ENCODE measurements at places on chromosomes 7 and 10.
A peak's percentile ranks its signal among the peaks of the same experiment; 100 is the strongest.

DNA sequence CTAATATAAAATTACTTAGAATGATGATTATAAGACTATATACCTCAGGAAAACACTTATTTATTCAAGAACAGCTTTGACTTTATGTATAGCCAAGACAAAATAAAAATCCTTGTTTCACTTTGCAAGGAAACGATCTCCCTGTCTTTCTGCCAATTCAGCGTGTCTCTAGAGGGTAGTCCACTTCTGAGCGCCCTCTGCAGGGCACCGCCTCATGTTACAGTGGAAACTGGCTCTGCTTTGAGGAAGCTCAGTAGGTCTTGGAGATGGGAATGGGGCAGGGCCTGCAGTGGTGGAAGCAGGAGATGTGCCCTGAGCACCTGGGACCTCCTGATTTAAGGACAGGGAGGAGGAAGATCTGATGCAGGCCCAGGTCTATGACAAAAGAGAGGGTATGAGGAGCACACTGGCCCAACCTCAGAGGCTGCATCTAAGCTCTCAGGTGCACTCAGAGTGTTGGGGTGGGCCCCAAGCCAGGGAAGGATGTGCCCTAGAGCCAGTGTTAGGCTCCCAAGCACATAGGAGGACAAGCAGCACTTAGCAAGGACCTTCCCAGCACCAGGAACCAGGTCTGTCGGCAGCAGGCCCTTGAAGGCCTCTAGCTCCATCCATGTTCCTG is 481.0 kb downstream of the TNS3 start:
- no peak for DNase-seq

GRCh38 chr7:17560516-17560915 is 262.1 kb downstream of the AHR start:
- DNase-seq = no peak

DNA sequence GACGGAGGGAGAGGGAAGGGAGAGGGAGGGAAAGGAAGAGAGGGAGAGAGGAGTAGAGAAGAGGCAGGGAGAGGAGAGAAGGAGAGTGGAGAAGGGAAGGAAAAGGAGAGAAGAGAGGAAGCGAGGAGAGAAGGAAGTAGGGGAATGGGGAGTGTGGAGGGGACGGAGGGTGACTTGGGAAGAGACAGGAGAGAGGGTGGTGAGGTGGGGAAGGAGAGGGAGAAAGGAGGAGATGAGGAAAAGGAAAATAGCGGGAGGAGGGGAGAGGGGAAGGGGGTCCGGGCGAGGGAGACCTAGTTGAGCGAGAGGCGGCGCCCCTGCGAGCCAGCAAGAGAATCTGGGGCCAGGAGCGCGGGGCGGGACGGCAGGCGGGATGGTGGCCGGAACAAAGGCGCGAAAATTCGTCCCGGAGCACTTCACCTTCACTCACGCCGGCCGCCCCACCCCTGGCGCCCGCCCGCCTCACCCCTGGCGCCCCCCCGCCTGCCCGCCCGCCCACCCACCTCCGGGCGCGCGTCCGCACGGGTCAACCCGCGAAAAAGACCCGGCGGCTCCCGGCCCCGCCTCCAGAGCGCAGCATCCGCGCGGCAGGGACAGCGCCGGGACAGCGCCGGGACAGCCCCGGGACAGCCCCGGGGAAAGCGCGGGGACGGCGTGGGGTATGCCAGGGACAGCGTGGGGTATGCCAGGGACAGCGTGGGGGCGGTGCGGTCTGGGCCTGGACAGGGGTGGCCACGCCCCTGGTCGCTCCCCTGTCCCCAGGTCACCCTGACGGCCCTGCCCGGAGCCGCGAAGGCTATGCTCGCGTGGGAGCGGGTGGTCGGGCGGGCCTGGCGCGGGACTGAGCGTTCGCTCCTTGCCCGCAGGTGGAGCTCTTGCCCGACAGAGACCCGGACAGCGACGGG is 4.2 kb downstream of the VSTM2A start:
- DNase-seq = no peak

GRCh38 chr10:36779238-36779846 is 346.1 kb upstream of the ANKRD30A start:
- no peak for DNase-seq

DNA sequence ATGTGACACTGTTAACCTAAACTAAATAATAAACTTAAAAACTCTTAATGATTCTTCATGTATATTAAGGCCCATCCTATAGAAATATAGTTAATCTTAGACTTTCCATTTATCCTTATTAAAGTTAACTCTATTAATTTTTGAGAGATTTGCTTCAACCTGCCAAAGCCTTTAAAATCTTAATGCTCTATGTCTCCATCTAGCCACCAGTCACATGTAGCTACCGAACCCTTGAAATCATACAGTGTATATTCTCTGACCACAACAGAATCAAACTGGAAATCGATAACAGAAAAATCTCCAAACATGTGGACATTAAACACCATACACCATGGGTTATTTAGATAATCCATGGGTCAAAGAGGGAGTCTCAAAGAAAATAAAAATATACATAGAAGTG is 51.9 kb downstream of the ASZ1 start:
- no peak for DNase-seq

- no peak for DNase-seq
These were observed 38.6 kb upstream of the TNRC18 start for GRCh38 chr7:5462216-5462615.

GRCh38 chr7:55365675-55366460 is 731 bp downstream of the LANCL2 start:
- peak; percentile 94 for DNase-seq

- DNase-seq = no peak
These were observed 114.8 kb downstream of the SDK1 start for GRCh38 chr7:3415861-3416312.

GRCh38 chr7:157946398-157947060 is 609.7 kb downstream of the DNAJB6 start:
- DNase-seq = no peak
